T1000 (cell line): ENCODE measurements at places on chromosomes 2 and 18.

- DNase-seq = no peak
These were observed 54.4 kb downstream of the MTHFD2 start for GRCh38 chr2:74252862-74253261.

DNA sequence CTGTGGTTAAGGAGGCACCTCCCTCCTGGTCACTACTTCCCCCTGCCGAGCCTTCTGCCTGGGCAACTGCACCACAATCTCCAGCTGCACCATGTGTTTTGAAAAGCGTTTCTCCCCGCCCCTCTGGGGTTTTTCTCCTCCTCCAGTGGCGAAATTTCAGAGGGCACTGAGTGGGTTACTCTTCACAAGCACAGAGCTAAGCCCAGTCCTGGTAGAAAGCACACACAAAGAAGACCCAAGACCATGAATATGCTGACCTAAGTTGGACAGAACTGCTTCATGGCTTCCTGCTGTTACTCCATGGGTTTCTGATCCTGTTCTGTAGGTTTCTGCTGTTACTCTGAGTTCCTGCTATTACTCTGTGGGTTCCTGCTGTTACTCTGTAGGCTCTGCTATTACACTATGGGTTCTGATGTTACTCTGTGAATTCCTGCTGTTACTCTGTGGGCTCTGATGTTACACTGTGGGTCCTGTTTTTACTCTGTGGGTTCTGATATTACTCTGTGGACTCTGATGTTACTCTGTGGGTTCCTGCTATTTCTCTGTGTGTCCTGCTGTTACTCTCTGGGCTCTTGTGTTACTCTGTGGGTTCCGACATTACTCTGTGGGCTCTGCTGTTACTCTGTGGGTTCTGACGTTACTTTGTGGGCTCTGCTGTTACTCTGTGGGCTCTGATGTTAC lies 216.6 kb downstream of the RTP5 start:
- DNase-seq = no peak

- no peak for DNase-seq
These were observed 26.3 kb downstream of the IRS1 start for GRCh38 chr2:226773291-226773690.

- no peak for DNase-seq
These were observed 37.2 kb upstream of the SCLY start for GRCh38 chr2:238023608-238024007.

DNA sequence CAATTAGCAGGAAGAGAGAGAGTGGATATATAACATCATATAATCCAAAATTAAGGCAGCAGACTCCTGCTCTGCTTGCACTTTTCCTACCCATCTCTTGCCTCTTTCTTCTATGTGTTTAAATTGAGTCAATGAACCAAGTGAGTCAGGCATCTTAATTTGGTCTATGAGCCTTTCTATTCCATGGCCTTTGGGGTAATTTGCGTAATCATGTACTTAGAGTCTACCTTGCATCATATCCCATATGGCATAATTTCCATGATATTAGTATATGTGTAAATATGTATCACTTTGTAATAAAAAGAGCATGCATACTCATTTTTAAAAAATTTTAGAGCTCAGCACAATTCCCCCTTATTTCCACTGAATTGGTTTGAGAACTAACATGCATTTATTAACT lies 555.2 kb downstream of the STK39 start:
- DNase-seq = no peak

GRCh38 chr2:36403675-36404230 lies 48.2 kb downstream of the CRIM1 start:
- peak; percentile 25 for DNase-seq

- no peak for DNase-seq
These were observed 10.5 kb downstream of the DRC1 start for GRCh38 chr2:26412091-26412673.

GRCh38 chr18:73973972-73974371 lies 173.7 kb downstream of the FBXO15 start:
- no peak for DNase-seq

DNA sequence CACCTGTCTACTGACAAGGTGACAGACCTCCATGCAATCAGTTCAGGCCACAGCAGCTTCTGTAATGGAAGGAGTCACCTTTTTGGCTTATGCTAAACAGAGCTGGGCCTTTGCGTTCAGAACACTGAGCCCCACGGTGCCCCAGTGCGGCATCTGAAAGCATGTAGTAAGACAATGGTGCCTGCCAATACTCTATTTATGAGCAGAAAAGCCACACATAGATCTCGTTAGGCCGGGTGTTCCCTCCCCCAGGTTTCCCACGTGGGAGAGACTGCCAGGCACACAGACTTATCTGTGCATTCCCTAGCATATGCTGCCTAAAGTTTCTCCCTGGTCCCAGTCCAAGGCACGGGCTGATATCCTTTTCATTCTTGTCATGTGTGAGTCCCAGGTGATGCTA lies 150.9 kb downstream of the ACTR3 start:
- DNase-seq = no peak

DNA sequence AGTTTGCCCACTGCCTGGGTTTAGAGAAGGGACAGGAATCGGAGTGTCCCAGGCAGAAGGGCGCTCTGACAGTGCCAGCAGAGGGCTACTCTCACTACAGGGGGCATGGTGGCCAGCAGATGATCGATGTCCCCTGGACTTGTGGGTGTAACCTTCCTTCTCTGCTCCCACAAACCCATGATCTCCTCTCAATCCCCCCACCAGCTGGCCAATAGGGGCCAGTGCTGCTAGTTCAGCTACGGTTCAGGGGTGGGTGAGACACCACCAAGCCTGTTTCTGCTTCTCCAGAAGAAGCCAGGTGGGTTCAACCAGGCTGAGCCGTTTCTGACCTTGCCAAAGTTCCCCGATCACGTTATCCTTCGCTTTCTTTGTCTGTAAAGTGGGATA lies 1.3 kb downstream of the NPPC start:
- DNase-seq = no peak

DNA sequence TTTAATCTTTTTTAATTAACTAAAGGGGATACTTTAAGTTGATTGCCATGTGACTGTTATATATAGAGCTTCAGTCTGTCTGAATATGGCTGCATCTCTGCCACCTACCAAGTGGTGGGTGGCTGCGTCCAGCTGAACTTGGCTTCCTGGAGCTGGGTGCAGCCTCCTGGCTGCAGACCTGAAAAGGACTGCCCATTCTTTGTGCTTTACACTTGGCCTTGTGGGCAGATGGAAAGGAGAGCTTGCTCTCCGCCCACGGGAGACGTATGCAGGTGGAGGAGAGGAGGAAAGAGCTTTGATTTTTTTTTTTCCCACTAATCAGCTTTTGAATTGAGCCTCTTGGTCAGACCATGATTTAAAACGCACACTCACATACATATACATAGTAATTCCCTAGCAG lies 34.7 kb downstream of the NCK2 start:
- DNase-seq = no peak

DNA sequence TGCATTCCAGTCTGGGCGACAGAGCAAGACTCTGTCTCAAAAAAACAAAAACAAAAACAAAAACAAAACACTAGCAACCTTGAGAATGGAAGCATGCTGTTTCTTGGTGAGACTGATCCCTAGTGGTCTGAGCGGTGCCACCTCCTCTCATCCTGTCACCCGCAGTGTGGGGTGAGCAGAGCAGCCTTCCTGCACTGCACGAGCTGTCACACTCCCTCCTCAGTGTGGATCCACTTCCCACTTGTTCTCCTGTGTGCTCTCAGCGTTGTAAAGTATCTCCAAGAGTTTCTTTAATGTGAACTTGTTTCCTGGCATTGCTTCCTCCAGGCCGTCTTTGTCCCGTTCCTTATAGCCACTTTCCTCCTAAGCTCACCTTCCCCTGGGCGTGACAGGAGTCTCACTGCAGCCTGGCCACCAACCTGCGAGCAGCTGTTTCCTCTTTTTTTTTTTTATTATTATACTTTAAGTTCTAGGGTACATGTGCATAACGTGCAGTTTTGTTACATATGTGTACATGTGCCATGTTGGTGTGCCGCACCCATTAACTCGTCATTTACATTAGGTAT lies 220.5 kb downstream of the FAM210A start:
- DNase-seq = no peak

- DNase-seq = no peak
These were observed 6.8 kb downstream of the COLEC11 start for GRCh38 chr2:3601561-3602271.
